ENCODE measurements at places on chromosomes 2 and 18. TPM values are rescaled to one million over a fixed set of nuclear protein-coding genes. Genes with fewer than 3 reads are reported as not detected.

The ACADL gene
- total RNA-seq = 0.42 TPM

The CDH20 gene
- 0.16 TPM for total RNA-seq

The NPPC gene
- 0.98 TPM for total RNA-seq

The FER1L5 gene
- 1.1 TPM for total RNA-seq

The CYP27C1 gene
- 2.9 TPM for total RNA-seq

The TLX2 gene
- total RNA-seq = 0.26 TPM

The ONECUT2 gene
- 0.87 TPM for total RNA-seq

The INSIG2 gene
- total RNA-seq = 10.7 TPM

The TSPYL6 gene
- total RNA-seq = not detected

DNA sequence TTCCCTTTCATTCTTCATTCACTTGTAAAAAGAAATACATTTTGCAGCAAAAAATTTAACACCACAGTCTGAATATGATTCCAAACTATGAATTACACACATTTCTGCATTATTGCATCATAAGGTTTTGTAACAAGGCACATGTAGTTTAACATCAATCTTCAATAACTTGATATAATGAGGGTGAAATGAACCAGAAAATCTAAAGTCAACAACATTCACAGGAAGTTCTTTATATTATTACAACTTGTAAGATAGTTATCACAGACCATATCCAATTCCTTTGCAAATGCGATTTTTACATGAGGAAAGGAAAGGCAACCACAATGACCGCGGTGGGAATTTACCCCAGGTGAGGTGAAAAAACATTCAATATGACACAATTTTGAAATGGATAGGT, 213.3 kb downstream of the NAPG start:
- peaks cover 5% of the 10 kb centered on the region for H3K36me3 ChIP-seq
- H3K27me3 ChIP-seq = no peaks in the 10 kb centered on the region
- H3K4me1 ChIP-seq = no peaks in the 10 kb centered on the region
- no peak overlapping the region for H3K27ac ChIP-seq
- no peak overlapping the region for H3K4me3 ChIP-seq

GRCh38 chr2:33347856-33348255, 128.6 kb upstream of the RASGRP3 start:
- no peak overlapping the region for H3K27ac ChIP-seq
- H3K36me3 ChIP-seq = no peaks in the 10 kb centered on the region
- no peak for DNase-seq
- no peaks in the 10 kb centered on the region for H3K4me1 ChIP-seq

- no peak overlapping the region for H3K4me3 ChIP-seq
- peaks cover 11% of the 10 kb centered on the region for H3K36me3 ChIP-seq
- H3K27me3 ChIP-seq = no peaks in the 10 kb centered on the region
- H3K27ac ChIP-seq = peak overlapping the region; percentile 75
These were observed 31.5 kb downstream of the USP34 start for GRCh38 chr2:61439241-61440002.

DNA sequence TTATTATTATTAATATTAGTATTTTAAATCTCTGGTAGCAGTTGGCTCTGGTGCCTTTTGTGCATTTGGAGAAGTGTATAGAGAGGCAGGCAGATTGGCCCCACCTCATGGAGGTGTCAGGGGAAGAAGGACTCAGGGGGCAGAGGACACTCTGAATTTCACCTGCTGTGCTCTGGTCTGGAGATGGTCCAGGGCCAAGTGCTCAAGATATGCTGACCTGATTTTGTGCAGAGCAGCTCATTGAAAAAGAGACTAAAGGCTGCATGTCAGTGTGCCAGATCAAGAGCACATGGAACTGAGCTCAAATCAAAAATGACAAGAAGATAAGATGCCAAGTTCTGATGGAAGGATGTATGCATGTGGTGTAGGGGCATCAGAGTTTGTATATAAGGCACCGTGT, 323.6 kb upstream of the TNP1 start:
- no peaks in the 10 kb centered on the region for H3K27me3 ChIP-seq
- no peaks in the 10 kb centered on the region for H3K36me3 ChIP-seq
- no peak overlapping the region for H3K27ac ChIP-seq
- peaks cover 6% of the 10 kb centered on the region for H3K4me1 ChIP-seq
- no peak overlapping the region for H3K4me3 ChIP-seq
- no peak for DNase-seq

GRCh38 chr2:180678625-180678972, 301.8 kb upstream of the UBE2E3 start:
- H3K27me3 ChIP-seq = no peaks in the 10 kb centered on the region
- H3K4me3 ChIP-seq = no peak overlapping the region
- H3K27ac ChIP-seq = no peak overlapping the region
- H3K4me1 ChIP-seq = peaks cover 41% of the 10 kb centered on the region

DNA sequence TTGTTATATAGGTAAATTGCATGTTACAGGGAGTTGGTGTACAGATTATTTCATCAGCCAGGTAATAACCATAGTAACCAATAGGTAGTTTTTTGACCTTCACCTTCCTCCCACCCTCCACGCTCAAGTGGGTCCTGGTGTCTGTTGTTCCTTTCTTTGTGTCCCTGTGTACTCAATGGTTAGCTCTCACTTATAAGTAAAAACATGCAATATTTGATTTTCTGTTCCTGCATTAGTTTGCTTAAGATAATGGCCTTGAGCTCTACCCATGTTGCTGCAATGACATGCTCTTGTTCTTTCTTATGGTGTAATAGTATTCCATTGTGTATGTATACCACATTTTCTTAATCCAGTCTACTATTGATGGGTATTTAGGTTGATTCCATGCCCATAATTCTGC, 233.7 kb upstream of the EPC2 start:
- no peak overlapping the region for H3K4me3 ChIP-seq
- H3K27me3 ChIP-seq = no peaks in the 10 kb centered on the region
- H3K36me3 ChIP-seq = peaks cover 16% of the 10 kb centered on the region
- DNase-seq = no peak

GRCh38 chr2:158315803-158316414, 140.6 kb downstream of the CCDC148 start:
- no peak for DNase-seq
- no peaks in the 10 kb centered on the region for H3K27me3 ChIP-seq
- peaks cover 27% of the 10 kb centered on the region for H3K4me1 ChIP-seq
- no peak overlapping the region for H3K27ac ChIP-seq
- no peak overlapping the region for H3K4me3 ChIP-seq

- H3K36me3 ChIP-seq = no peaks in the 10 kb centered on the region
- peaks cover 21% of the 10 kb centered on the region for H3K4me1 ChIP-seq
- H3K4me3 ChIP-seq = no peak overlapping the region
- no peaks in the 10 kb centered on the region for H3K27me3 ChIP-seq
- no peak for DNase-seq
These were observed 589.2 kb upstream of the ZEB2 start for GRCh38 chr2:145108959-145109710.

- H3K27ac ChIP-seq = no peak overlapping the region
- H3K4me3 ChIP-seq = no peak overlapping the region
- DNase-seq = no peak
- H3K4me1 ChIP-seq = peaks cover 7% of the 10 kb centered on the region
These were observed 49.1 kb upstream of the PIK3C3 start for GRCh38 chr18:41905786-41906527.

DNA sequence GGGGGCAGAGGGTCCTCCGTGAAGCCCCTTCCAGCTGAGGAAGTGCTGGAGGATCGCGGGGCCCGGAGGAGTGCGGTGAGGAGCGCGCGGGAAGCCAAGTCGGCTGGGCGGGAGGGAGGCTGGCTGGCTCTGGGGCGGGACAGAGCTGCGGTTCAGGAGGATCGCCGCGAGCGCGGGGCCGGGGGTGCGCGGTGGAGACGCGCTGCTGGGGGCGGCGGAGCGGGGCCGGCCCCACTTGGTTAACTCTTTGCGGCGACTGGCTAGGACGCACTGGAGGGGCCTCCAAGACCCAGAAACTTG, 464 bp downstream of the CYBRD1 start:
- peaks cover 25% of the 10 kb centered on the region for H3K4me1 ChIP-seq
- peak; percentile 59 for DNase-seq
- peak overlapping the region; percentile 90 for H3K4me3 ChIP-seq

- H3K4me1 ChIP-seq = peaks cover 32% of the 10 kb centered on the region
- peak; percentile 20 for DNase-seq
- H3K36me3 ChIP-seq = no peaks in the 10 kb centered on the region
- no peak overlapping the region for H3K27ac ChIP-seq
- peak overlapping the region; percentile 74 for H3K4me3 ChIP-seq
These were observed 816 bp downstream of the GALNT14 start for GRCh38 chr2:31137211-31138036.

DNA sequence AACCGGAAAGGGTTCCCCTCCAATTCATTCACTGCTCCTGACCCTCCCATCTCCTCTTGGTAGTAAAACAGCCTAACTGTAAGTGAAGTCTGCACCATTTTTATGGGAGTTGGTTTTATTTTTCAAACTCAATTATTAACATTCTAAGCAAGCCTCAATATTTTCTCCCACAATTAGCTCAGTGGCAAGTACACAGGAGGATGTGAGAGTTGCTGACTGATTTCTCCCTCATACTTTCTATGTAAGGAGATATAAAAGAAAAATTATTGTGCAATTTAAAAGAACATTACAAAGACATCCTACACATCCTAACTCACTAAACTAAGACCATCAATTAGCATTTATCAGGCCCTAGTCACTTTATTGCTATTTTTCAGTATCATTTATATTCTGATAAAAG, 73.9 kb downstream of the PIAS2 start:
- peaks cover 10% of the 10 kb centered on the region for H3K36me3 ChIP-seq
- no peak for DNase-seq
- no peaks in the 10 kb centered on the region for H3K4me1 ChIP-seq
- no peak overlapping the region for H3K4me3 ChIP-seq
- H3K27me3 ChIP-seq = no peaks in the 10 kb centered on the region

GRCh38 chr2:215002500-215002899, 135.9 kb downstream of the ABCA12 start:
- peak; percentile 16 for DNase-seq
- H3K4me3 ChIP-seq = no peak overlapping the region
- no peaks in the 10 kb centered on the region for H3K36me3 ChIP-seq
- H3K4me1 ChIP-seq = peaks cover 26% of the 10 kb centered on the region
- H3K27ac ChIP-seq = no peak overlapping the region
- no peaks in the 10 kb centered on the region for H3K27me3 ChIP-seq

- H3K36me3 ChIP-seq = no peaks in the 10 kb centered on the region
- H3K4me3 ChIP-seq = no peak overlapping the region
- no peaks in the 10 kb centered on the region for H3K27me3 ChIP-seq
- H3K4me1 ChIP-seq = peaks cover 7% of the 10 kb centered on the region
- no peak overlapping the region for H3K27ac ChIP-seq
These were observed 51.3 kb downstream of the TMEM247 start for GRCh38 chr2:46530639-46531038.
